PC-9 (cell line): ENCODE measurements at places on chromosomes 5 and 9. TPM values are rescaled to one million over a fixed set of nuclear protein-coding genes. Genes with fewer than 3 reads are reported as not detected.

- no peaks in the 10 kb centered on the region for H3K27me3 ChIP-seq
- no peaks in the 10 kb centered on the region for H3K4me1 ChIP-seq
- H3K4me3 ChIP-seq: no peak overlapping the region
- DNase-seq: no peak
These were observed 32.0 kb downstream of the DDX31 start for GRCh38 chr9:132637801-132638200.

CD74 gene
- 41.1 and 52.0 TPM in 2 replicates for total RNA-seq

ST8SIA4 gene
- 2.1 and 2.4 TPM in 2 replicates for total RNA-seq

GRCh38 chr9:114913656-114914055 is 16.7 kb downstream of the TNFSF8 start:
- H3K4me1 ChIP-seq: peaks cover 9% of the 10 kb centered on the region
- no peak overlapping the region for H3K27ac ChIP-seq
- peaks cover 36% of the 10 kb centered on the region for H3K27me3 ChIP-seq
- no peak for DNase-seq
- no peak overlapping the region for H3K4me3 ChIP-seq

MAP1B gene
- total RNA-seq: 159 and 163 TPM in 2 replicates

UTP15 gene
- total RNA-seq: 15.1 and 19.4 TPM in 2 replicates

DNA sequence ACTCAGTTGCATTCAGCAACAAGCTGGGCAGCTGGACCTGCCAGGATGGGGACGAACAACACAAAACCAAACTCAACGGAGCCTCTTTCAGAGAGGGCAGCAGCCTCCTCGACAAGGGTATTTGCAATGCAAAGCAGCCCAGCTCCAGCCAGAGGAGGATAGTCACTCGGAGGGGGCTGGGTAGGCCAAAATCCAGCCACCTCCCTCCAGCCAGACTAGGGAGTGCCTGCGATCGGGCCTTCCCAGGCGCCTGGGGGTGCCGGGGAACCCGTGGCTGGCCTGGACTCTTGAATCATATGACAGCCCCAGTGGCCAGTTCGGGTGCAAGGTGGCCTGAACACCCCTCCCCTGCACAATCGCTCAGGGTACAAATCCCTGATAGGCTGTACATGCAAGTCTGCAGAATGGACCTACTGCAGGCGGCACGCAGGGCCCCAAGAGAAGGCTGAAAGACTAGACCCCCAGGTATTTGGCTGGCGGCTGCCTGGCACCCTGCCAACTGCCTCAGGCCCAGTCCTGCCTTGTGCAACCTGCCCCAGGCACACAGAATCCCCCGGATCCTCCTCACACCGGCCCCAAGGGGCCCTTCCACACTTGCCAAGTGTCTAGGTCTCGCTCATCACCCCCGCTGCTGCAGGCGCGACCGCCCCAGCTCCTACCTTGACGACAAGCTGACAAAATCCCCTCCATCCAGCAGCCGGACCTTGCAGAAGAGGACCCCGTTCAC is 1.3 kb downstream of the EEIG1 start:
- peaks cover 55% of the 10 kb centered on the region for H3K4me1 ChIP-seq
- no peak for DNase-seq
- peak overlapping the region; percentile 82 for H3K4me3 ChIP-seq
- H3K36me3 ChIP-seq: peaks cover 5% of the 10 kb centered on the region; the same call in 1 of the 2 replicates
- no peaks in the 10 kb centered on the region for H3K27me3 ChIP-seq
- 0 out of 2 replicates have a peak overlapping the region, but pooled peaks have one; percentile 39 for H3K27ac ChIP-seq

DNA sequence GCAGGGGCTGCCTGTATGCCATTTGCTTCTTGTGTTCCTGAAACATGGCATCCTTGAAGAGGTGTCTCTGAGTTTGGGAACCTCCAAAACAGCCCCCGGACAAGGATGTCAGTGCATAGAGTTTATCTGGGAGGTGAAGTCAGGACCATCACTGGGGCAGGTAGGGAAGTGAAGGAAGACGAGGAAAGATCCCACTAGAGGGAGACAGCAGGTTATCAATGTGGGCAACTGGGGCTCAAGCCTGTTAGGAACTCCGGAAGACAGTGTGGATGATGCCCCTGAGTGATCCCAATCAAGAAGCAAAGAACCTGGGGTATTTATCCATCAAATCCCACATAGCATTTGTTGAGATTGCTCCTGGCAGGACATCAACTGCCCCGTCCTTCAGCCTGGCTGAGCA is 233.1 kb downstream of the AGTPBP1 start:
- H3K36me3 ChIP-seq: no peaks in the 10 kb centered on the region
- no peak overlapping the region for H3K4me3 ChIP-seq
- DNase-seq: no peak

DNA sequence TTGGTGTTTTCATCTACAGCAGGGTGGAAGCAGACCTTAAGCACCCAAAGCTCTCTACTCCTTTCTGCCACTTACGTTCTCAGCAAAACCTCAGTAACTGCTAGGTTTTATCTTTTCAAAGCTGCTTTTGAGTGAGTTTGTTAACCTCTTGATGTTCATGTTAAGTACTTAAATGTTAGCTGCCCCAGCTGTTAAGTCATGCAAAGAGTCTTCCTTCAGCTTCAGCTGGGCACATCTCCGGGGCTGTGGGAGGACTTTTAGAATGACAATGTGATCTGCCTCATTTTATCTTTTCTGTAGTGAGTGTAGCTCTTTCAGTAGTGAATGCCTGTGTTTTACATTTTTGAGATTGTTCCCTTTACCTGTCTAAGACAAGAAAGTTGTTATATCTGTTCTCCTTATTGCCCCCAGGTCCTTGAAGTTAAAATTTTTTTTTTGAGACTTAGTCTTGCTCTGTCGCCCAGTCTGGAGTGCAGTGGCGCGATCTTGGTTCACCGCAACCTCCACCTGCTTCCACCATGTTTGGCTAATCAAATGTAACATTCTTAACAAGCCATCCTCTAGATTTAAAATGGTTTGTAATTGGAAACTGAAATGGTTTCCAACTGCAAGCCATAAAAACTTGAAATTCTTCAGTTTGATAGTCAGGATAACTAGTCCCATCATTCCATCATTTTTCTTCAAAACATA is 19.6 kb downstream of the KDM4C start:
- no peak for DNase-seq
- H3K27me3 ChIP-seq: no peaks in the 10 kb centered on the region
- no peak overlapping the region for H3K4me3 ChIP-seq
- no peaks in the 10 kb centered on the region for H3K36me3 ChIP-seq
- H3K4me1 ChIP-seq: no peaks in the 10 kb centered on the region

DNA sequence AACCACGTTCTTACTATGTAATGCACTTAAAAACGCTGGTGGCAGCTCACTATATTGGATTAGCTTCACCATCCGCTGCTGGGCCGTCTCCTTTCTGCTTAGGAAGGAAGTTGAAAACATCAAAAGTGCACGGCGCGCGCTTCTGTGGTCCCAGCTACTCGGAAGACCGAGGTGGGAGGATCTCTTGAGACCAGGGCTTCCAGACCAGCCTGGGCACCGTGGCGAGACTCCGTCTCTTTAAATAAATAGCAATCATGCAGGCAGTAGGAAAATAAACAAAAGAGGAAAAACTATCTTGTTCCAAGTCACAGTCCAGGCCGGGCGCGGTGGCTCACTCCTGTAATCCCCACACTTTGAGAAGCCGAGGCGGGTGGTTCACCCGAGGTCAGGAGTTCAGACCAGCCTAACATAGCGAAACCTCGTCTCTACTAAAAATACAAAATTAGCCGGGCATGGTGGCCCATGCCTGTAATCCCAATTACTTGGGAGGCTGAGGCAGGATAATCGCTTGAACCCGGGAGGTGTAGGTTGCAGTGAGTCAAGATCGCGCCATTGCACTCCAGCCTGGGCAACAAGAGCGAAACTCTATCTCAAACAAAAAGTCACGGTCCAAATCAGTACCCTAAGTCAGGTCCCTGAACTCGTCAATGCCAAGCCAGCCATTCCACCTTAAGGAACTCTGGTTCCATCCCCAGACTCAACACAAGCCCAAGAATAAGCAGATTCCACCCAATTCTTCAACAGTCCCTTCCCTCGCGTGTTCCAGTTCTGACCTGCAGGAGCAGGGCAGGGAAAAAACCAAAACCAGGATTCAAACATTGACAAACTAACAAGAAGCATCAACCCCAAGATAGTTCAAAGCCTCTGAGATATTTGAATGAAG is 1.0 kb upstream of the GOLGA1 start:
- H3K4me1 ChIP-seq: peaks cover 19% of the 10 kb centered on the region
- DNase-seq: no peak
- peak overlapping the region; percentile 71 for H3K4me3 ChIP-seq
- H3K36me3 ChIP-seq: no peaks in the 10 kb centered on the region
- H3K27me3 ChIP-seq: no peaks in the 10 kb centered on the region

DNA sequence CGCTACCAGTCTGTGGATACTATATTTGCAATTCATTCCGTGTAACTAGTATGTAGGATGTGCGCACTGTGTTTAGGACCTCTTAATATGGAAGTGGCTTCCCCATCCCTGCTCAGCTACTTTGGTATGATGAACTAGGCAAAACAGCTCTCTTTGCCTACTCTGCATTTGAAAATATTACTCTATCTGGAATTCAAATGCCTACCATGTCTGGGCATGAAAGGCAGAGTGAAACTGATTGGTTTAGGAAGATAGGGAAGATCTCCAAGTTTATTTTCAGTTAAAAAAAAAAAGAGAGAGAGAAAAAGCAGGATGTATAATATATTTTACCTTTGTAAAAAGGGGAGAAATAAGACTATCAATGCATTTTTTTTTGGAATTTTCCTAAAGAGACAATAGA is 74.1 kb upstream of the ELL2 start:
- H3K4me3 ChIP-seq: no peak overlapping the region
- no peaks in the 10 kb centered on the region for H3K36me3 ChIP-seq
- DNase-seq: no peak

GRCh38 chr5:73844165-73844564 is 218.2 kb downstream of the ARHGEF28 start:
- H3K27me3 ChIP-seq: no peaks in the 10 kb centered on the region
- no peak overlapping the region for H3K4me3 ChIP-seq
- no peak overlapping the region for H3K27ac ChIP-seq
- H3K4me1 ChIP-seq: no peaks in the 10 kb centered on the region
- no peak for DNase-seq

MRPS27 gene
- 71.0 and 73.1 TPM in 2 replicates for total RNA-seq

- no peaks in the 10 kb centered on the region for H3K27me3 ChIP-seq
- peaks cover 21% of the 10 kb centered on the region for H3K4me1 ChIP-seq
- H3K27ac ChIP-seq: no peak overlapping the region
- H3K36me3 ChIP-seq: 0 out of 2 replicates have a peak, but pooled peaks cover 6% of the 10 kb centered on the region
- peak; percentile 41 for DNase-seq
- H3K4me3 ChIP-seq: no peak overlapping the region
These were observed 3.4 kb downstream of the LMNB1 start for GRCh38 chr5:126780165-126780827.

DNA sequence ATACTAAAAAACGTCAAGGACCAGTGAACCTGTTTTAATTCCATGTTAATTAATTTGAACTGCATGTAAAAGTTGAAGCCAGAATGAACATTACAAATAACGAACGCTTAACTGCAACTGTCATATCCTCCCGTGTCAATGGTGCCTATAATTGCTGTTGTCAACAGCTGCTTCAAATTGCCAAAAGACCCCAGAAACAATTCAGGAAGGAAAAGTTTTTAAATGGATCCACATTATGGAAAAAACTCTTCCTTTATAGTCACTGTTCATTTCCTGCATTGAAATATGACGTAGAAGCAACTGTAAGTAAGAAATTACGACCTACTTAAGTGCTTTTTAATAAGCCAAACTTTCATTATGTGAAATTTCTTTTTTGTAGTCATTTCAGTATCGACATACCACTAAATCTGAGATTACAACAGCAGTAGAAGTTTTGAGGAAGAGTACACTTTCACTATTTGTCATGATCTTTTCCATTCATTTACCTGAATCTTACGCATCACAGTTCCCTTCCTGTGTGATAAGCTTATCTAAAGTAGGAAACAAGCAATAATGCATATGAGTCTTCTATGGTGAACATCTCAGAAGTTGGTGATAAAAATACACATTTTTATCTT is 37.8 kb downstream of the MEF2C start:
- H3K27ac ChIP-seq: no peak overlapping the region
- no peak for DNase-seq
- no peak overlapping the region for H3K4me3 ChIP-seq
- no peaks in the 10 kb centered on the region for H3K36me3 ChIP-seq

FBN2 gene
- total RNA-seq: 0.08 and 0.22 TPM in 2 replicates

GRCh38 chr9:87322840-87323635 is 174.6 kb upstream of the DAPK1 start:
- no peak overlapping the region for H3K27ac ChIP-seq
- no peak for DNase-seq
- no peak overlapping the region for H3K4me3 ChIP-seq
- no peaks in the 10 kb centered on the region for H3K27me3 ChIP-seq
- peaks cover 8% of the 10 kb centered on the region; the same call in 1 of the 2 replicates for H3K4me1 ChIP-seq

CARTPT gene
- total RNA-seq: not detected in 2 replicates

- no peak for DNase-seq
- H3K4me1 ChIP-seq: no peaks in the 10 kb centered on the region
- peaks cover 3% of the 10 kb centered on the region; the same call in 1 of the 2 replicates for H3K27me3 ChIP-seq
- H3K4me3 ChIP-seq: no peak overlapping the region
- no peak overlapping the region for H3K27ac ChIP-seq
- H3K36me3 ChIP-seq: no peaks in the 10 kb centered on the region
These were observed 451.1 kb downstream of the EBF1 start for GRCh38 chr5:158648631-158649030.

GRCh38 chr9:108874058-108874788 is 12.2 kb downstream of the ACTL7A start:
- H3K36me3 ChIP-seq: peaks cover 15% of the 10 kb centered on the region; the same call in 1 of the 2 replicates
- no peaks in the 10 kb centered on the region for H3K27me3 ChIP-seq
- no peak overlapping the region for H3K4me3 ChIP-seq
- H3K4me1 ChIP-seq: peaks cover 9% of the 10 kb centered on the region
- DNase-seq: no peak

TMOD1 gene
- total RNA-seq: 6.8 and 7.1 TPM in 2 replicates

DNA sequence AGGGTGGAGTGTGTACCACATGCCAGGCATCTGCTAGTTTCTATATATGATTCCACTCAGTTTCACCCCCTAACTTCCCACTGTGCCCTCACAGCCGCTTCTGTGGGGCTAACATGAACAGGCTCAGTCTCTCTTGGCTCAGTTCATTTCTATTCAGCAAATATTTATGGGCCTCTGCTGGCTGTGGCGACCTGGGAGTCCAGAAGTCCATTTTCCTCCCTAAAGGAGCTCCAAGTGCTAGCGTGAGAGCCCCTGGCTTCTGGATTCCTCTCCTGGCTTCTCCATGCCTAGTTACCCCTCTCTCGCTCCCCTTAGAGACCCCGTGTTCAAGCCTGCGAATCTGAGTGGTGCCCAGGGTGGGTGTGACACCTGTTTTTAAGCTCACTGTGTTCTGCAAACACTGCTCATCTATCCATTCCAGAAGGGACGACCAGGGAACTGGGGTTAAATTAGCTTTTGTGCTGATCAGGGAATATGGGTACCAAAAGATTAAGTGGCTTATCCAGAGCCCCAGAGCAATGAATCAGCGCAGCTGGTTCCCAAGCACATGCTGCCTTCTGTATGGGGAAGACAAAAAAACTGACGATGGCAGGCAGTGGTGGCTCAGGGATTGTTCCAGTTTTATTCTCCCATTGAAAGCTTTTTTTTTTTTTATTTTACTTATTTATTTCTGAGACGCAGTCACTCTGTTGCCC is 57.6 kb downstream of the HMCN2 start:
- H3K4me1 ChIP-seq: no peaks in the 10 kb centered on the region
- H3K27me3 ChIP-seq: peaks cover 69% of the 10 kb centered on the region
- H3K27ac ChIP-seq: no peak overlapping the region
- no peak overlapping the region for H3K4me3 ChIP-seq
